ENCODE measurements at places on chromosomes 7 and 10.

- DNase-seq, result no peak
These were observed 174.3 kb downstream of the MGMT start for GRCh38 chr10:129641351-129641750.

GRCh38 chr10:14567421-14567820 lies 207.3 kb downstream of the FAM107B start:
- no peak for DNase-seq

GRCh38 chr7:30934732-30935568 lies 23.3 kb downstream of the AQP1 start:
- DNase-seq, result no peak

DNA sequence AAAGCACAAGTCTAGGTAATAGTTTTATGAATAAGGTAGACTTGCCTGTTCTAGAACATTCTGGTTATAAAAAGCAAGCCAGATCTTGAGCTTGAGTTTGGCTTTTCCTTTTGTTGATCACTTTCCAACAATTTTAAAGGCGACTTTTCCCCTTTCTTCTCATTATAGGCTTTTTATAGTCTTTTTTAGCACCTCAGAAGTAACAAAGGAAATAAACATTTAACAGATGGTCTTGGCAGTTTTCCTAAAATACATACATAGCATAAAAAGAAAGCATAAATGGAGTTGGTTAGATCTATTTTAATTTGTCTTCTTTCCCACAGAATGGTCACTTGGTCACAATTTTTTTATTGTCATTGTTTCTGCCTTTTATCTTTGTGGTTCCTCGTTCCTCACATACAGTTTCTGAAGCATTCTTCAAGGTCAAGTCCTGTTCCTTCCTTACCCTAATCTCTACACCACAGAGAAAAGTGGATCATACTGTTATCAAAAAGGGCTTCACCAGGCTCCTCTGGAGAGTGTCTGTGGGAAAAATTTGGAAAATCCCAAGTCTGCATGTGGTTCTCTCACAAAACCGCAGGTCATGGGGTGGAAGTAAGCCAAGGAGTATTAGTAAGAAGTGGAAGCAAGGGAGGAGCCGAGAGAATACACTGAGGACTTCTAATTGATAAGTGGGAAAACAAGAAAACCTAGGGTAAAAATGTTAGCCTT lies 31.3 kb downstream of the THNSL1 start:
- no peak for DNase-seq

DNA sequence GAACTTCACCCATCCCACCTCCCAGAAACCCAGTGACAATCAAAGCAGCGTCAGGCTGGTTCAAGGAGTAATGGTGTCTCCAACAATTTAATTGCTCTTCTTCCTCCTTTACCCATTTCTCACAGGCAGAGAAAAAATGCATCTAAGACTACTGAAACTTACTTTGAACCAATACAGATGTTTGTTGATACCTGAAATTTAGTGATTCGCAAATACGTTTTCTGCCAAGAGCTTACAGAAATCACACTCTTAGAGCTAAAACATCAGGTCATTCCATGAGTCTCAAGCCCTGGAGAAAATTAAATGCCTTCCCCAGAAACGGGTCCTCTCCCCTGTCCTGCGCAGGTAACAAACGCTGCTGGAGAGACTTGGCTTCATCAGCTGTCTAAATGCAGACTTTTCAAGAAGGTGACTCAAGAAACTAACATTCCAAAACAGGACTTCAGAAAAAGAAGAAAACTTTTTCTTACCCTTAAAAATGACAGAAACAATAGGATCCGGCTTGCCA lies 443 bp downstream of the MYOF start:
- no peak for DNase-seq

DNA sequence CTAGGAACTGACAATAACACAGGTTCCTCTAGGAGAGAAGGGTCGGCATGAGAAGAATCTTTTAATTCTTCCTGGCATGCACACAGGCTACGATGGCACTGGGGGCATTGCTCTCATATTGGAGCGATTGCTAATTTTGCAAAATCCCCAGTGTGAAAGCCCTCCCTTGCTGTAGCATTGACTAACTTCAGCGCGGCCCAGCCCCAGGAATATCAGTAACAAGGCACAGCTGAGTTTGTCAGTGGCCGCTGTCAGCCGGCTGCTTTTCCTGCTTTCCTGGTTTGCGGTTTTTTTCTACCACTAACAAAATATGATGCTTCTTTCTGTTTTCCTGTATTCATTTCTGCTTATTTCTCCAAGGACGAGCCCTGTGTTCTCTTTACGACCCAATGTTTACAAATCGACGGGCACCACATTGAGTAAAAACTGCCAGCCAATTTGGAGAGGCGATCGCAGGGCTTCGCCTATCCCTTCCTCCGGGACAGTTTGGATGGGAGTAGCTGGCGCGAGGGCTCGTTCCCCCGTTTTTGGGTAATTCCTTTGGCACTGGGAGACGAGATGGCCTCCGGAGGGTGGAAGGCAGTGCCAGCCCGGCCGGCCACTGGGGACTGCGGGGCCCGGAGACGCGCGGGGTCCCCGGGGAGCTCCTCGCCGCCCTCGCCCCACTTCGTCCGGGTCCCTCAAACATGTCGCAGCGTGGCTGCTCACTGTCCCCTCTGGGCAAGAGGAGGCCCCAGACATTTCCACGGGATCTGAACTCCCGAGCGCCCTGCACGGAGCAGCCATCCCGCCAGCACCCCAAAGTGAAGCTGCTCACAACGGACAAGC lies 967 bp downstream of the ADARB2 start:
- no peak for DNase-seq

DNA sequence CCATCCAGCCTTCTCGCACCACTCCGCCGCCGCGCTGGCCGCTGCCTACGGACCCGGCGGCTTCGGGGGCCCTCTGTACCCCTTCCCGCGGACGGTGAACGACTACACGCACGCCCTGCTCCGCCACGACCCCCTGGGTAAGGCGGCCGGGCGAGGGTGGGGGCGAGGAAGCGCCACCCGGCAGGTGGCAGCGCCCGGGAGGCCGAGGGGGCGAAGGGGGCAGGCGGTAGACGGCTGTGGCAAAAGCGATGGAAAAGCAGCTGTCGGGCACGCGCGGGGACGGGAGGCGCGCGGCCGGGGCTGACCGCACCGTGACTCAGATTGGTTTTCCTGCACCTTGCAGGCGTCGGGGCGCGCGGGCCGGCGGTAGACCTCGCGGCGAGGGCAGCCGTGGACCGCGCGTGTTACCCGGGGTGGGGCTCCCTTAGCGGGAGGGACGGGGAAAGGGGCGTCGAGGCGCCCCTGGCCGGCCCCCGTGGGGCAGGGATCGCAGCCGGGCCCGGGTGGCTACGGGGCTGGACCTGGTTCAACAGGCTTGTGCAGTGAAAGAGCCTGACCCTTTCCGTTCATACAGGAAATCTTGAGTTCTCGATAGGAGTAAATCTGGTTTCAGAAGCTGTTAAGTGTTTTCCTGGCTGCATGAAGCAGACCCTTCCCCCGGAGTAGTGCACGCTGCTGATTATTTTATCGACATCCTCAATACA lies 608 bp downstream of the HHEX start:
- DNase-seq, result peak; percentile 57

DNA sequence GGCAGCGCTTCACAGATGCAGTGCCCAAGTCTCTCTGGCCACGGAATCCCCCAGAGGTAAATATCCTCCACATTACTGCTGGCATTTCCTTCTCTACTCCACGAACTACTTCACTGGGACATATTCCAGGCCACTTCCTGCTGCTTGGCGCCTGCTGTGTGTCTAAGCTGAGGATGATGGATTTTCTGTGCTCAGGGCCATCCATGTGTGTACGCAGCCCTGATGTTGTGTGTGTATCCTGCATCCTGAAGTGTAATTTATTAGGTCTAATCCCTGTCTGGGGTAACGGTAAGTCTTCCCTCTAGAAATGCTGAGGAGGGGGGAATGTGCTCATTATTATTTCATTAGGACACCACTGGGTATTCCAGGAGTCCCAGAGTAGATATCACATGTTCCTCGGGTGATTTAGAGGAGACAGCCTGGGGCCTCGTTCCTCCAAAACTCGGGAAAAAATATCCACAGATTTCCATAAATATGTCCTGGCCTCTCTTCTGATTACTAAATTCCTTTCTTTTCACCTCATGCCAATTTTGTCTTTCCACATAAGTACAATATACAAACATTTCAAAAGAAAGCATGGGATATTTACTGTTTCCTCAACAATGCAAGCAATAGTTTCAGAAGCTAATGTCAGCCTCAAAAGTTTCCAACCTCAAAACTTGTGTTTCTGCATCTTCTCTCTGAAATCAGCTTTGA lies 25.5 kb upstream of the HABP2 start:
- DNase-seq, result no peak

DNA sequence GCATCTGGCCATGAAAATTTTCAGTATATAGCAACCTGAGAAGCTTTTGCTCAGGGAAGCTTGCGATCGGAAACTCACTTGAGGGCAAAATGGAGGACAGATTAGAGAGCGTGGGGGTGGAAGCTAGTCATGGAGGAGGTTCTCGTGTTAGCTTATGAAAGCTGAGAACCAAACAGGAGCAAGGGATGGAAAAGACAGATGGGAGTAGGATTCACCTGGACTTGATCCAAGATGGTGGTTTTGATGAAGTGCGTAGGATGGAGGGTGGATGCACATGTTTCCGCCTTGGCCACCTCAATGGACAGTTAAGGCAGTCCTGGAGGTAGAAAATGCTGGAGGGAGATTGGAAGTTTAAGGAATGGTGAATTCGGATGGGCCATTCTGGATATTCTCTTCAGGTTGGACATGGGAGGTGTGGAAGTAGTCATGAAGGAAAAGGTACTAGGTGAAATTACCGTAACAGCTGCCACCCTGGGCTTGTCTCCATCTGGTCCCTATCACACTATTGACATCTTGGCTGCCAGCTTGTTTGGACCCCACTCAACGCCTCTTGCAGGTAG lies 6.3 kb upstream of the C10orf95 start:
- DNase-seq, result no peak

GRCh38 chr10:52283174-52283573 lies 30.9 kb upstream of the DKK1 start:
- DNase-seq, result no peak

GRCh38 chr7:50734246-50734645 lies 48.5 kb downstream of the GRB10 start:
- no peak for DNase-seq

DNA sequence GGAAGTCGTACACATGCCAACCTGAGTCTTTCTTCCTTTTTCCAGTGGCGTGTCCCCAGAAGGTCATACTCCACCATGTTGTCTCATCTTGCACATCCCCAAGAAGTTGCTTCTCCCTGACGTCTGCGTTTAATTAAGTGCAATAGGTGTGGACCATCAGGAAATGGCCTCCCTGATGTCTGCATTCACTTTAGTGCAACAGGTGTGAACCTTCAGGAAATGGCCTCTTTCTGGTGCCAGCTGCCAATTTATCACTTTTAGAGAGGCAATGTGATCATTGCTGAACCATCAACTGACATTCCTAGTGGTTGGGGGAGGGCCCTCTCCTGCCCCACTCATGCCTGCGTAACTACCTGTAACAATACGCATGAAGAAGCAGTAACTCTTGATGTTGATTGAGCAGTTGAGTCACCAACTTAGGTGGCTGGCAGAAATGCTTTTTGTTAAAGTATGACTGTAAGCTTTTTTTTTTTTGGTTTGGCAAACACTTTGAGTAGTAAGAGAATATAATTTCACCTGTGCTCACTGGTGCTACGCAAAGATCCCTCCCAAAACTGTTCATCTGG lies 25.8 kb downstream of the SCIN start:
- no peak for DNase-seq

- DNase-seq, result no peak
These were observed 125.2 kb downstream of the SLC25A13 start for GRCh38 chr7:96196676-96197075.

Measured in Caco-2 (cell line).